ENCODE measurements at places on chromosomes 2 and 18.

- DNase-seq, result no peak
Observed at GRCh38 chr2:108573061-108573460, 38.8 kb downstream of the LIMS1 start.

GRCh38 chr18:7172611-7173010, 55.0 kb upstream of the LAMA1 start:
- no peak for DNase-seq

DNA sequence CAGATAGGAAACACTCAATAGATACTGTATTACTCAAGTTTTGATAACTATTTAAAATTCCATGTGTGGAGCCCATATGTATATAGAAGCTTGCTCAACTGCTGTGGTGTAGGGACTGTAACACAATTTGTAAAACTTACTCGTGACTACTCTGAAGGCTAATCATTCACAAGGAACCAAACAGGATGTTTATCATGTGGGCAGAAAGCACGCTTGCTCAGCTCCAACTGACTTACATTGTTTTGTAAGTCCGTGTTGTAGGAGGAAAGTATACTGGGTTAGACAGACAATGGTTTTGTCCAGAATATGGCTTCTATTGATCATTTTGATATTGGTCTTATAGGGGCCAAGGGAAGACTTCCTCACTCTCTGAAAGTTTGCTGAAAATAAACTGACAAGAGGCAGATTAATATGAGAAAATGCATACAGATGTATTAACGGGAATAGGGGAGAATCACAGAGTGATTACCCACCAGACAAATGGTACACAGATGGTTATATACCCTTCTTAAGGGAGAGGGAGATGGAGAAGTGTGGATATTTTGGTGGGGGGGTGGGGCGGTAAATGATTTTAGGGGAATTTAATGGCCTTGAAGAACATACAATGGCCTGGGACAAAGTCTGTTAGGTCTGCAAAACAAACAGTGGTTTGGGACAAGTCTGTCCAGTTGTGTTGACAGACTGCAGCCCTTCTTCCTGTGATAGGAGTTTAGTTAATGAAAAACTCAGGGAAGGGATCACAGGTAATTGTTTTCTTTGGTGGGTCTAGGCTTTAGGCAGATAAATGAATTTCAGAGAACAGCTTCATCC, 259.3 kb upstream of the SP5 start:
- DNase-seq, result no peak

DNA sequence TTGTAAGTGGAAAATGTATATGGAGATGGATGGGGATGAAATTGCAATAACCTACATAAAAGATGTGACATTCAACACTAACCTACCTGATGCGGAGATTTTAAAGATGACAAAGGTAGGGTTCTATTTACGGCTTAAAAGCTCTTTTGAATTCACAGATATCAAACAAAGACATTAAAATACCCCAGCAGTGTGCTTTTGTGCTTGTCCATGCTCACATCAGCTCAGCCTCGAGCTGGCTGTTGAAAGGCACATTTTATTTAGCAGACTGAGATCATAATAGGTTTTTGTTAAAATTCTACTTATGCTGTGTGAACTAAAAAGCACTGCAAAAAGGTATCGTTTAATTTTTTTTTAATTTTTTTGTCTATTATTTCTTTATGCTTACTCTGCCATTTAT, 96.0 kb upstream of the CDCA7 start:
- no peak for DNase-seq

- DNase-seq, result no peak
Observed at GRCh38 chr2:86352727-86353221, 15.3 kb upstream of the REEP1 start.

DNA sequence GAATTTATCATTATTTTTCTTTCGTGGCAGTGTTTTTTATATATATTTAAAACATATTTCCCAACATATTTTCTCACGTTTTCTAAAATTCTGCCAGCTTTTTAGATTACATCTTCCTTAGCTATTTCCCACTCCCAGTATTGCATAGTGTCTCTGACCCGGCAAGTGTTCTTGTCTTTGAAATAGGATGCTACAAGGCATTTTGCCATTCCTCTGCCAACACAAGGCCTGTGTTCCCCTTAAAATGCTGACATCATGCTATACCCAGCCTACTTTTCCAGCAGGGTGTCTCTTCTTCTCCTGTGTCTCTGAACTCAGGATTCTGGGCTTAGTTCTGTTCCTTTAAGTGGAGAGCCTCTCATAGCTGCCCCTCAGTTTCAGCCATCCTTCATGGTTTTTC, 115.2 kb downstream of the DIS3L2 start:
- no peak for DNase-seq

- DNase-seq, result no peak
Observed at GRCh38 chr2:168751104-168751740, 51.2 kb upstream of the NOSTRIN start.

DNA sequence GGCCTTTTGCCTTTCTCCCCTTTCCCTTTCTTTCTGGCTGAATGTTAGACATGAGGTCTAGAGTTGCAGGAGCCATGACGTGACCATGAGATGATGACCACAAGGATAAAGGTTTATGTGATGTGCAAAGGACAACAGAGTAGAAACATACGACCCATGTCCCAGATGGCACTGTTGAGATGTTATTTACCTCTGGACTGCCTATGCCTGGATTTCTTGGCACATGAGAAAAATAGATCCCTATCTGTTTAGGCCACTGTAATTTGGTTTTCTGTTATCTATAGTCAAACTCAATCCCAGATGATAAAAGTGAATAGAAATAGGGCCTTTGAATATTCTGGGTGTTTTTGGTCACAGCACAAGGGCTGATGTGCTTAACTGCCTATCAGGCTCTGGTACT, 58.8 kb downstream of the GDF7 start:
- no peak for DNase-seq

GRCh38 chr2:66577321-66578053, 142.6 kb downstream of the MEIS1 start:
- no peak for DNase-seq

GRCh38 chr18:57759650-57760049, 43.5 kb downstream of the ATP8B1 start:
- no peak for DNase-seq
